Stimulated activated CD4-positive, alpha-beta T cell treated with anti-CD3 and anti-CD28 coated beads, Interleukin-4, amount 100 ng/mL, for 24 hours (primary cell): ENCODE measurements at places on chromosomes 1 and 21.

GRCh38 chr21:40882192-40882915 is 35.4 kb upstream of the DSCAM start:
- no peak for DNase-seq

DNA sequence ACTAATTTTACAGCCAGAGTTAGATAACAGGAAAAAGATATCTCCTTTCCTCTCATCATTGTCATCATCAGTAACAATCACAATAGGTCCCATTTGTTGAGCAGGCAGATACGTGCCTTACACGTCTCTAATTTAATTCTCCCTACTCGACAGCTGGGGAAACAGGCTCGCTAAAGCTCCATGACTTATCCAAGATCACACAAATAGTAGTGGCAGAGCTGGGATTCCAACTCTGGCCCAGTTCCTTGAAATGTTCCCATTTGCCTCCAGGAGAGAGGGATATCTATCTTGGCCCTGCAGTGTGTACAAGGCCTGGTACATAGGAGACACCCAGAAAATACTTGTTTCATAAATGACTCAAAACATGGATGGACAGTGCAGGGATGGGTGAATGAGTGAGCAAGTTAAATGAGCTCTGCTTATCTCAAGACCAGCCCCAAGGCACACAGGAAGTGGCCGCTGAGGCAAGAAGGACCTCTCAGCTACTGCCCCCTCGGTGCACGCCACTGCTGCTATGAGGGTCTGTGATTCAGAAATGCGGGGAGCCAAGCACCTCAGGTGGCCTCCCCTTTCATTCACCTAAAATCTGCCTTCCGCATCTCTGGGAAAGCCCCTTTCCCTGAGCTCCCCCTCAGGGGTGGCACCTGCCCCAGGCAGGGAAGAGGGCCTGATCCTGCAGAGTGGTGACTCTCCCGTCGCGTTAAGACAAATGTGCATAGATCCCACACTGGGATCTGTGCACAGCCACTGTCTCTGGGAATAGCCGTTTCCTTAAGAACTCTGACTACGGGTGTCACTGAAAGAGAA is 3.6 kb downstream of the KCNN3 start:
- no peak for DNase-seq

DNA sequence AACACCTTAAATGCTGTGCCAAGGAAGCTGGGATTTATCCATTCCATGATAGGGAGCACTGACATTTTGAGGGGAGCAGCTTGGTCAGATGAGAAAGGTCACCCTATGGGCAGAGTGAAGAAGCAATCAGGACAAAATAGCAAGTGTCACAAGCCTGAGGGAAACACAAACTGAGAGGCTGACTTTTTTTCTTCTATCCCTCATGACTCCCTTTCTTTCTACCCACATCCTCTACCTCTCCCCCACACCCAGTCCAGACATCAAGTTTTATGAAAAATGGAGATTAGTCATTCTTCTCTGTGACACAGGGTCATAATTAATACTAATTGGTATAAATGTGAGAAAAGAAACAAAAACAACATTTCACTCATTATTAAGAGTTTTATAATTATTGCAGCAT is 103.1 kb downstream of the SLC25A24 start:
- DNase-seq, result no peak

- no peak for DNase-seq
Measured at GRCh38 chr1:194755241-194755994, 1569.0 kb upstream of the B3GALT2 start.
